Stimulated activated CD4-positive, alpha-beta T cell treated with anti-CD3 and anti-CD28 coated beads, TNF-alpha, amount 100 ng/mL, for 4 hours (primary cell): ENCODE measurements at places on chromosomes 16 and 17.

DNA sequence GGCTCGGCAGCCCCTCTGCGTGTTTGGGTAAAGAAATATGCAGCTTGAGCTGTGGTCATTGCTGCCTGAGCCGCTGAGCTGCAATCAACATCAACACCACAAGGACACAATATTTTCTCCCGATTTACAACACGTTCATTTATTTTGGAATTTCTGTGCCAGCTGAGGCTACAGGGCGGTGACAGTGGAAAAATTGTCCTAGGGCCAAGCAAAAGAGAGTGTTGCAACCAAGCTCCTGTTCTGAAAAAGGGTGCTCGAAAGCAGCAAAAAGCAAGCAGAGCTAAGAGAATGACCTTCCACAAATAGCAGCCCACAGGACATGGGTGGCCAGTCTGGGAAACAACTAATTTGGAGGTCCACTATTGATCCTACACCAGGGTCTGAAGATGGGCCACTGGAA, 35.4 kb upstream of the NOG start:
- no peak for DNase-seq

GRCh38 chr16:71426069-71426879, 15.6 kb downstream of the TLE7 start:
- DNase-seq: no peak

GRCh38 chr17:1294157-1294717, 14.8 kb downstream of the TRARG1 start:
- DNase-seq: peak; percentile 19

GRCh38 chr17:18980682-18981334, 23.8 kb downstream of the FAM83G start:
- no peak for DNase-seq
